Cardiac fibroblast (primary cell): ENCODE measurements at places on chromosomes 2 and 18.

- no peak for DNase-seq
Observed at GRCh38 chr2:102081606-102082005, 60.9 kb upstream of the IL1R1 start.

DNA sequence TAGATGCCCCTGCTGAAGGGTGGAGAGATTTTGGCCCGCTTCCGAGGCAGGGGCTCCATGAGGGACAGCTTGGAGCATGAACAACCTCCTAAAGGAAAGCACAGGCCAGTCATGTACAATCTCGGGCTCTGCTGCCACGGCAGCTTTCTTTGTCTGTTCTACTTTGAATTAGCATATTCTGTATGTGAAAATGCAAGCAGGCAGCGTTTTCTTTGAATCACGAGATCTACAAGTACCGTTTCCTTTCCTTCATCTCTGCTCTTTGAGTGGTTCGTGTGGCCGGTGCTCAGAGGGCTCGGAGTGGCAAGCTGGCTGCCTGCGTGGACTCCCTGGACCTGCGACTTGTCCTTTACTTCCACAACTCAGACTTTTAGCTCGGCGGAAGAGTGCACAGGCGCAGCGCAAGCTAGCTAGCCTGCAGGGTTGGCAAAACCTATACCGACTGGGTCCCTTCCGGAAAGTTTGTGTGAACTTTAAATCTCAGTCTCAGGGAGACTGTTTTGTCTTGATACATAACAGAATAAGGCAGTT is 6.9 kb downstream of the TWIST2 start:
- no peak for DNase-seq

- no peak for DNase-seq
Observed at GRCh38 chr2:240301256-240301795, 134.1 kb upstream of the GPC1 start.

- DNase-seq = peak; percentile 67
Observed at GRCh38 chr2:207423886-207424285, 105.9 kb upstream of the CREB1 start.
